ENCODE measurements at places on chromosomes 3 and 15.
A peak's percentile ranks its signal among the peaks of the same experiment; 100 is the strongest.

GRCh38 chr3:15519096-15519495 lies 2.4 kb downstream of the COLQ start:
- no peak for DNase-seq

DNA sequence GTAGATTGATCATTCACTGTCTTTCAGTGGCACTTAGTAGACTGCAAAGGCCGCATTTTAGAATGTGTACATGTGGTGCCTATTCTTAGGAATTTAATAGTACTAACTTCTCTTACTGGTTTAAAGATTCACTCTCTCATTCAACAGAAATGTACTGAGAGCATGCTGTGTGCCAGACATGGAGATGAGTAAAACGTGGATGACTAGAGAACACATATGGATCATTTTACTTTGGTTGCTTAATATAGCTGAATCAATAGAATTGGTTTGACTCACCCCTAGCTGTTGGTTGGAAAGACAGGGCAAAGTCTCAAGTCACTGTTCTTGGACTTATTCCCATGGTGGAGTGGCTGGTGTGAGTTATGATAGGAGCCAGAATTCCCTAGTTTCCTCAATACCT lies 109.1 kb upstream of the TNFAIP8L3 start:
- no peak for DNase-seq

DNA sequence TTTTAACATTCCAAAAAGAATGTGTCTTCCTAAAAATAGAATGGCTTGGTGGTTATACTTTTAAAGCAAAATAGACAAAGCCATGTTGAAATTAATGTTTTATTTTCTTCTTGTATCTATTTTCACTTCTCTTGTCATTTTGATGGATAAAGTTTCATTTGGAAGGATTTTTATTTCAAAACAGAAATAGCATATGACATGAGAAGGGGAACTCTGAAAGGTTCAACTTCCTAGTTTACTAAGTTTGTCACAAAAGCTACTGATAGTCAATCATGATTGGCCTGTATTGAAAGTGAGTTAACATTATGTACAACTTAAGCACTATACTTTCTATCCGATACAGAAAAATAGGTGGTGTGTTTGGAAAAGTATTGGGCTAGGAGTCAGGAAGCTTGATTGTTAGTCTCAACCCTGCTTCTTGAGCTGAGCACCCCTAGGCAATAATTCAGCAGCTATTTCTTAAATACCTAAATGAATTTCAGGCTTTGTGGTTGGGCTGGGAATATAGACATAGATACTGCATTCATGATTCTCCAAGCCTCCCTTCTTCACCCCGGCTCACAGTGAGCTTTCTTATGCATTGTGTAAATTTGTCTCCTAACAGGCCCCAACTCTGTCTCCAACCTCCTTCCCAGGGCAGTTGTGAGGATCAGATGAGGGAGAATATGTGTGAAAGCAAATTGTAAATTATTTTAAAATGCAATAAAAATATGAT lies 46.9 kb upstream of the CSPG4 start:
- DNase-seq: no peak

DNA sequence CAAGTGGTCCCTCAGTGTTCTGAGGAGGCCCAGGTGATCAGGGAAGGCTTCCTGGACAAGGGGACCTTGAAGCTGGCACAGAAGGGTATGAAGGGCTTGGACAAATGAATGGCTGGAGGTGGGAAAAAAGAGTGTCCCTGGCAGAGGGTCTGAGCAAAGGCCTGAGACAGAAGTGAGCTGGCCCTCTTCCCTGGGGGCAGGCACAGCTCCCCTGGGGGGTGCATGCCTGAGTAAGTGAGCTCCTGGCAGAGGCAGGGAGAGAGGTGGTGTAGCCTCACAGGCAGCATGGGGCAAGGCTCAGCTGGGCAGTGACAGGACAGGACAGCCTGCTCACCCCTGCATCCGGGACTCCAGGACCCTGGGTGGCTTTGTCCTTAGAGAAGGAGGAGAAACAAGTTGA lies 5.4 kb upstream of the CACNA2D2 start:
- DNase-seq: no peak

DNA sequence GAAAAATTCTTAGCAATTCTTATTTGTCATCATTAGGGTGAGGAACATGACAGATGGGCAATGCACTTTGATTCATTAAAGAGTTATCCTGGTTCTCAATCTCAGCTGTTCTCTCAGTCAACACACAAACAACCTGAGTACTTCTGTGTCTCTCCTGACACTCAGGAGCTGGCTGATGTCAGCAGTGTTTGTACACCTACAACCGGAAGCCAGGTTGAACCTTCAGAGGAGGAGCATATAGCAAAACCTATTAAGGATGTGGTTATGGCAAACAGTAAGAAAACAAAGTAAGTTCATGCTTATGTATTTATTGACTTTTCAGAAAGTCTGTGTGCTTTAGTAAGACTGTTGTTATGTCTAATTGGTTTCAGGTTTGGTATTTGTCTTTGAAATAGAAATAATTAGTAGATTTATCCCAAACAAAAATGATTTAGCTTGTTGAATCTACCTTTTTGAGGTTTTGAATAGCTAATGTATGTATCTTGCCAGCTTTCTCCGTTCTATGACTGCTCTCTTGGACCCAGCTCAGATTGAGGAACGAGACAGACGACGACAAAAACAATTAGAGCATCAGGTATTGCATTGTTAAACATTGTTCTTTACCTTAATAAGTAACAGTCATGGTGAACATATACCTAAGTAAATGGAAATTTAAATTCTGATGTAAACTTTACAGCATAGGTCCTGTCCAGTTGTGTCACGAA lies 36.6 kb downstream of the CCDC66 start:
- DNase-seq: no peak

DNA sequence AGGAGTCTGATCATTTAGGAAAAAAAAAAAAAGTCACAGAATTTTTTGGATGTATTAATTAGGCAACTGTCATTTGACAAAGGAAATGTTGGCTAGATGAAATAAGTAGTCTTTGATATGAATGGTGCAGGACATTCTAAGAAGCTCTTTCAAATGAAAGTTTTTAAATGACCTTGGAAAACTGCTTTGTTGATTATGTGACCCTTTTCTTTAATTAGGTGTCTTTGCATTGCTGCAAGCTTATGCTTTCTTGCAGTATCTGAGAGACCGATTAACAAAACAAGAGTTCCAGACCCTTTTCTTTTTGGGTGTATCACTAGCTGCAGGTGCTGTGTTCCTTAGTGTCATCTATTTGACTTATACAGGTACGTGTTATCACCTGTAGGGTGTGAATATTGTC lies 84.0 kb downstream of the STT3B start:
- DNase-seq: no peak

GRCh38 chr3:193997228-193998122 lies 138.5 kb upstream of the HES1 start:
- DNase-seq: no peak

GRCh38 chr3:170907637-170908234 lies 701 bp downstream of the EIF5A2 start:
- DNase-seq: peak; percentile 20

DNA sequence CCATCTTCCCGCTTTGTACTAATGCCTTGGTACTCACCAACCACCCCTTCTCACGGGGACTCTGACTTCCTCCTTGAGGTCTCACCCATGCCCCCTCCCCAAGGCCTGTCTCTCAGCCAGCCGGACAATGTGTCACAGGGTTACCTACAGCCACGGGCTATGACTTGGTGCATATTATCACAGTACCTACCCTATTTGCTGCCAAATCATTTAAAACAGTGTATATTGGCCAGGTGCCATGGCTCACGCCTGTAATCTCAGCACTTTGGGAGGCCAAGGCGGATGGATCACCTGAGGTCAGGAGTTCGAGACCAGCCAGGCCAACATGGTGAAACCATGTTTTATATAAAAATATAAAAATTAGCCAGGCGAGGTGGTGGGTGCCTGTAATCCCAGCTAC lies 93.4 kb upstream of the TBL1XR1 start:
- no peak for DNase-seq

DNA sequence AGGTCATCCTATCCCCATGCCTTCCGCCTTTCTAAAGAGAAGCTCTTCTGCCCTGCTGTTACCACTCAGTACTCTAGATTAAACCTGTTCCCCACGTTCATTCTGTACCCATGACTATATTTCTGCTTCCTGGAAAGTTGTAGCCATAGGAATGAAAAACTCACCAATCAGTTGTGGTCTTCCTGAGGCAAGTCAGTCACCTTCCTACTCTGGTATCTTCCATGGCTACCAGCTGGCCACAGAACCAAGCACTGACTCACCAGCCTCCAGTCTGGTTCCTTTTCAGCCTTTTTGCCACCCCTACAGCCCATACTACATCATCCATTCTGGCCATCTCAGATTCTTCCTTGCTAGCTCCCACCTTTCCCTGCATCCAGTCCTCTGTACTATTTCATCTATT lies 46.4 kb downstream of the TMEM44 start:
- DNase-seq: no peak

DNA sequence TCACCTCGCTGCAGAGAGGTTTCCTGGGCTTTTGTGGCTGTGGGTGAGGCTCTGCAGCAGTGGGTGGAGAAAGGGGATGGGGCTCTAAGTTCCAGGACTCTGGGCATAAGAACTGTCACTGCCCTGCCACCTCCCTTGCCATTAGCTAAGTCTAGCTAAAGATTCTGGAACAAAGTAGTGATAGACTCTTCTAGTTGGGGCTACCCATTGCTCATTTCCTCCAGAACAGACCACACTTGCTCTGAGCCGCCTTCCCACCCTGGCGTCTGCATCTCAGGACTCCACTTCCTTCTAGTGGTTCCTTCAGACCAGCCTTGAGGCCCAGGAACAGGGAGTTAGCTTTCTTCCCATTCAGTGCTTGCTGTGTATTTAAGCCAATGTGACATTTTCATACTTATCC lies 7.5 kb downstream of the ARHGAP31 start:
- no peak for DNase-seq

GRCh38 chr3:170780955-170781354 lies 89.0 kb downstream of the RPL22L1 start:
- DNase-seq: no peak

- no peak for DNase-seq
Measured at GRCh38 chr15:64760056-64760455, 15.3 kb downstream of the RBPMS2 start.

GRCh38 chr3:113255100-113255853 lies 43.9 kb downstream of the BOC start:
- no peak for DNase-seq

DNA sequence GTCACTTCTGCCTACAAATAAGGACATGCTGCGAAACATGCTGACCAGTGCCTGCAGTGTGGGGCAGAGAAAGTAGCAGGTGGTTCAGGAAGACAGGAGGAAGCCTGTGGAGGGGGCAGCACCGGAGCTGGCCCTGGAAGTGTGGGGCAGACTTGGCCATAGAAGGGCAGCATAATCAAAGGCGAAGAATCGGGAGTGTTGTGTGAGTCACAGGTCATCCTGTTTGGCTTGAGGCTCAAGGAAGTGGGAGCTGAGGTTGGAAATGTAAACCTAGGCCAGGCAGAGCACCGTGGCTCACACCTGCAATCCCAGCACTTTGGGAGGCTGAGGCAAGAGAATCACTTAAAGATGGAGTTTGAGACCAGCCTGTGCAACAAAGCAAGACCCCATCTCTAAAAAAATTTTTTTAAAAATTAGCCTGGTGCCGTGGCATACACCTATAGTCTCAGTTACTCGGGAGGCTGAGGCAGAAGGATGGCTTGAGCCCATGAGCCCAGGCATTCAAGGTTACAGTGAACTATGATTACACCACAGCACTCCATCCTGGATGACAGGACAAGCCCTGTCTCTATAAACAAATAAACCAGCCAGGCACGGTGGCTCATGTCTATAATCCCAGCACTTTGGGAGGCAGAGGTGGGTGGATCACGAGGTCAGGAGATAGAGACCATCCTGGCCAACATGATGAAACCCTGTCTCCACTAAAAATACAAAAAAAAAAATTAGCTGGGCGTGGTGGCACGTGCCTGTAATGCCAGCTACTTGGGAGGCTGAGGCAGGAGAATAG lies 54.0 kb downstream of the FAM43A start:
- DNase-seq: no peak

DNA sequence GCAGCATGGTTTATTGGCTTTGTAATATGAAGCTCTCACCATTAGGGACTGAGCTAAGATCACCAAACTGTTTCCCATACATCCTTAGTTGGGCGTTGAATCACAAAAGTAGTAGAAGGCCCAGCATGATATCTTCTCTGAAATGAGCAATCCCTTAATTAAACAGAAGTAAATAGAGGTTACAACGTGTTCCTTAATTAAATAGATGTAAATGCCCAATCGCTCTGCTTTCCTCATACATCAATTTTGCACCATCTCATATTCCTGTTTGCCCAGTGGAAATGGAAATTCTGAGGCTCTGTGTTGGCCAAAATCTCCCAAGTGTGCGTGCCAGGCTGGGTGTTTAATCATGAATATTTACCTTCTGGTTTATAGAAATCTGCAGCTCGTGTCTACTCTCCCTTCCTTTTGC lies 107.4 kb upstream of the FOXB1 start:
- no peak for DNase-seq
